ENCODE measurements at places on chromosomes 1 and 21.

DNA sequence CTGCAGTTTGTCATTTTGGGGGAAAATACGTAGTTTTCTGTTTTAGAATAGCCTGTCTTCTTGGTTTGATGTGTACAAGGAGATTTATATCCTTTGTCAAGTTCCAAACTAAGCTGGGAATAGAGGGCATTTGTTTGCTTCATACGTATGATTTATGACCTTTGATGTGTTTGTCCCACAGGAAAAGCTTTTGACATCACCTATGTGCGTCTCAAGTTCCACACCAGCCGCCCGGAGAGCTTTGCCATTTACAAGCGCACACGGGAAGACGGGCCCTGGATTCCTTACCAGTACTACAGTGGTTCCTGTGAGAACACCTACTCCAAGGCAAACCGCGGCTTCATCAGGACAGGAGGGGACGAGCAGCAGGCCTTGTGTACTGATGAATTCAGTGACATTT is 79.9 kb downstream of the LAMC1 start:
- DNase-seq, result no peak

GRCh38 chr1:76542359-76542758 is 324.9 kb upstream of the ST6GALNAC5 start:
- no peak for DNase-seq

DNA sequence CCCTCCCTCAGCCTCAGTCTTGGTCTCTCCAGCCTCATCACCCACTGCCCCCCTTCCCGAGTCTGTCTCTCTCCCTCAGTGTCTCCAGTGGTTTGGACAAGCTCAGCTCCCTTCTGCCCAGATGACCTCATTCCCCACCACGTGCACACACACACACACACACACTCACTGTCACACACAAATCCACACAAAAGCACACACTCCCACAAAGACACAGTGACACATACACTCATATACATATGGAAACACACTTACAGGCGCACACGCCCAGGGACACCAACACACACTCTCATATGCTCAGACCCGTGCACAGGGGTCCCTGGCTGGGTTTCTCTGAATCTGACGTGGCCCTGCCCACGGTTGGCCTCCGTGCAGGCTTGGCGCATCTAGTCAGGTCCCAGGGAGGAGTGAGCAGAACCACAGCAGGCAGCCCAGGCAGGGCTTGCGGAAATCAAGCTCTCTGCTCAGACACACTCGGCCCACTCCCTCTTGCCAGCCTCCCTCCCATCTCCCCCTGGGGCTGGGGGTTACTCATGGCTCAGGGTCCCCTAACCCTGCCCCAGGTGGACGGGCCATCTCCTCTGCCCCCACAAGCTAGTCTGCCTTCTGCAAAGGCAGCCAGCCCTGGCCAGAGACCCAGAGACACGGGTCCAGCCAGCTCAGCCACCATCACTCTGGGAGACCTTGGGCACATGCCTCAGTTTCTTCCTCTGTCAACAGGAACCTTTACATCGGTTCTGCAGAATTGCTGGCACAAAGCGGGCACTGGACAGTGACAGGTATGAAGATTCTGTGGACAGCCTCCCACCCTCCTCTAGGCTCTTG is 38.5 kb upstream of the FAM131C start:
- no peak for DNase-seq

- DNase-seq, result no peak
Measured at GRCh38 chr1:57010511-57010910, 44.7 kb upstream of the C8B start.

DNA sequence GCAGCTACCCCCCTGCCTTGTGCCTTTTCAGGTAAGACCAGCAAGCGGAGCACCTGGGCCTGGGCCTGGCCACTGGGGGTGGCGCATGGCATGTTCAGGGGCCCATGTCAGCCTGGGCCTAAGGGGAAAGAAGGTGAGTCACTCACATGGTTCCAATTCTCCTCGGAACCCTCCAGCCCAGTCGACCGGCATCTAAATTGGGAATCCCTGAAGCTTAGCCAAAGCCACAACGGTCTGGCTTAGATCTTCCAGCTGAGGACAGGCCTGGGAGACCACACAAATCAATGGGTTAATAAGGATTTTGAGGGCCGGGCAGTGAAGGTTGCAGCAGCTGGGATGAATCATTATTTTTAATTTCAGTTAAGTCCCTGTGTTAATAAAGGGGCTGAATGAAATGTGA is 145.1 kb upstream of the SMYD2 start:
- DNase-seq, result no peak

DNA sequence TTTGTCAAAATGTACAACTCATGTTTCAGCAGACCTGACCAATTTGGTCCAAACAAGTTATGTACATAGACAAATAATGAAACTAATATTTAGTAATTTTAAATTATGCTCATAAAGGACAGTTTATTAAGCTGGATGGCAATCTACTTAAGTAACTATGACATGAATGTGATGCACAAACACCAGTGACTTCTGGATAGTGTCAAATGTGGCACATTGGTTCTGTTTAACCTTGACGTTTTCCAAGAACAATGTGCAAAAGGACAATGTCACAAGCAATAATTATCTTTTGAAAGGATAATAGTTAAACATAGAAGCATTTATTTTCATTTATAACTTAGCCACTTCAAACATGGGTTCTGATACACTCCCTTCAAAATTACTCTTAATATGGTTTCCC is 80.0 kb downstream of the TRIM33 start:
- DNase-seq, result no peak

- DNase-seq, result no peak
Measured at GRCh38 chr1:209382231-209383100, 201.0 kb upstream of the CAMK1G start.

GRCh38 chr1:214312530-214313051 is 31.6 kb downstream of the SMYD2 start:
- DNase-seq, result no peak

- peak; percentile 67 for DNase-seq
Measured at GRCh38 chr1:22053017-22053860, 730 bp downstream of the CDC42 start.

DNA sequence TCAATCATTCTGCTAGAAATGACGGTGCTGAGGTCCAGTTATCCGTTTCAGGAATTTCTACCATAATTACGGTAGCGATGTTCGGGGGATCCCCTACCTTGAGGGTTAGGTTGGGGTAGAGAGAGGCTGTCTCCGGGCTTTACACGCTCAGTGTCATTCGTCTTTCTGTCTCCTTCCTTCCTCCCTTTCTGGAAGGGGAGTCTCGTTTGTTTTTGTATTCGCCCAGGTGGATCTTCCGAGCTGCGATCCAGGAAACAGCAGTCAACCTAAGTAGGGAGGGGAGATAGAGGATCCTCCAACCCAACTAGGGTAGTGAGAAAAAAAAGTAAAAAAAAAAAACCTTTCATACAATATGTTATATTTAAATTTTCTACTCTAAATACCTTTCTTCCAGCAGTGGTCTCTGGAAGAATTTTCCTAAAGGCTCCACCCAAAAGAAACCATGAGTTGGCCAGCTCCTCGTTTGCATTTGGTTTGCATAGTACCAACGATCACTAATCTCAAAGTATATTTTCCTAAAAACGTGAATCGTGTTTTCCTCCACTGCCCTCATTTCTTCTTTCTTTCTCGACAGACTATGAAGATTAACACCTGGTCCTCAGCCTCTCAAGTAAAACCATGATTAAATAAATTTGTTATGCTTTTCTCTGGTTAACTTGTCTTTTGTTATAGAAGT is 611 bp upstream of the PIK3C2B start:
- peak; percentile 51 for DNase-seq

DNA sequence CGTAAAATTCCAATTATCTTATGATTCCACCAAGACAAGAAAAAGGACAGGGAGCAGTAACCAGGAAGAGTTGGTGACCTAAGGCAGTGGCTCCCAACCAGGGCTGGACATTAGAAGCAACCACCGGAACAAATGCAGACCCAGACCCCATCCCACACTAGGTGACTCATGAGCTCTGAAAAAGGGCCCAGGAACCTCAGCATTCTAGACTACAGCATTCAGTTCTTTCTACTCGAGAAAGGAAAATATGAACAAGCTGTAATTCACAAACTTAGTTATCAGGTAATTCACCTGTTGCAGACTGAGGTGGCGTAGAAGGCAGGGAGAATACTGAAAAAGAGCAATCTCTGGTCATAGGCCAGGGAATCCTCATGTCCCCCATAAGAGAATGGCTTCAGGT is 138.4 kb upstream of the KRTAP19-8 start:
- no peak for DNase-seq

DNA sequence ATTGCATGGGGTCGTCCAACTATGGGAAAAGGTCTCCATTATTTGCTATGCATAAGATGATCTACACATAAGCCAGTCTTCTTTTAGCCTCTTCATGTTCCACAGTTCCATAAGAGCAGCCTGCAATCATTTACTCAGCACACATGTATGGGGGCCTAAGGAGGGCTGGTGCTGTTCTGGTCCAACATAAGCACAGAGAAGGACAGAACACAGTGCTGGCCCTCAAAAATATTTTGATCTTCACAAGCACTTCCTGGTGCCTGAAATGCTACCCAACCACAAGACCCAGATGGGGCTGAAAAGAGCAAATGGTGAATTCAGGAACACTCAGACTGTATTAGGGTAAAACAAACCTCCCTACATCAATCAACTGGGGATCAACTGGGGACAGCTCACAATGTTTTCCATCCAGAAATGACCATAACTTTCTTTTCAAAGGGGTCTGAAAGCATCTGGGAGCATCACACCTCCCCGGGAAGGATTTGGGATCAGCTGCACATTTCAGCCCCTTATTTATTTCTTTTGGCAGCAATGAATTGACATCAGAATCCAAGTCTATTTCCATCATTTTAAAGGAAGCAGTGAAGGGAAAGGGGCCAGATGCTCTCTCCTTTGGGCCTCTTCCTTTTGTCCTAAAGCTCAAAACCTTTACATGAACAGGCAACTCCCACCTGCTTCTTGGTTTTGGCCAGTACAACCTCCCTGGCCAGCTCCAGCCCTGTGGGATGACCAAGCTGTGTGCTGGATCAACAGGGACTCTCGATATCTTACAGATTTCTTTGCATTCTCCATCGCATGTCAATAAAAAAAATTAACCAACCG is 45.7 kb downstream of the KCNN3 start:
- no peak for DNase-seq

DNA sequence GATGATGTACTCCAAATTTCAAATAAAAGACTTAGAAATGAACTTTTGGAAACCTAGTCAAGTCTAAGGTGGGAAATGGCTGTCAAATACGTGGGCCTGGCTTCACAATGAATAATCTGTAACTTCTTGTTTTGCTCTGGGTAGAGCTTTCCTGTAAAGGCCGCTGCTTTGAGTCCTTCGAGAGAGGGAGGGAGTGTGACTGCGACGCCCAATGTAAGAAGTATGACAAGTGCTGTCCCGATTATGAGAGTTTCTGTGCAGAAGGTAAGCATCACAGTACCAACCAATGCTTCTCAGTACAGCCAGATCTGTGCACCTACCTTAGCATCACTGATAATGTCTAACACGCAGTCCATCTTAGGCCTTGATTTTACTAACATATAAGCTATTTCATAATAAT is 73.6 kb downstream of the TPR start:
- DNase-seq, result peak; percentile 17

DNA sequence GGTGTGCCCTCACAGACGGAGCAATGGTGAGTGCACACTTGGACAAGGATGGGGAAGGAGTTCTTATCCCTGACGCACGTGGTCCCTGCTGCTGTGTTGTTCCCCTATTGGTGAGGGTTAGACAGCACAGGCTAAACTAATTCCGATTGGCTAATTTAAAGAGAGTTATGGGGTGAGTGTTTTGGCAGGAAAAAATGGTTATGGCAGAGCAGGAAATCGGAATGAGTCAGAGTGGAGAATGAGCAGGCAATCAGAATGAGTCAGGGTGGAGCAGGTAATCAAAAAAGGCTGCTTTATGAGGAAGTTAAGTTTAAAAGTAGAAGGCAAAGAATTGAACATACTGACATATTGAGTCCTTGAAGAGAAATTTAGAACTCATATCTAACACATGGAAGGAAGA is 100.5 kb downstream of the NGF start:
- DNase-seq, result no peak

- no peak for DNase-seq
Measured at GRCh38 chr1:38047603-38048141, 1.1 kb upstream of the POU3F1 start.
